ENCODE measurements at places on chromosomes 1 and 21.
A peak's percentile ranks its signal among the peaks of the same experiment; 100 is the strongest.

DNA sequence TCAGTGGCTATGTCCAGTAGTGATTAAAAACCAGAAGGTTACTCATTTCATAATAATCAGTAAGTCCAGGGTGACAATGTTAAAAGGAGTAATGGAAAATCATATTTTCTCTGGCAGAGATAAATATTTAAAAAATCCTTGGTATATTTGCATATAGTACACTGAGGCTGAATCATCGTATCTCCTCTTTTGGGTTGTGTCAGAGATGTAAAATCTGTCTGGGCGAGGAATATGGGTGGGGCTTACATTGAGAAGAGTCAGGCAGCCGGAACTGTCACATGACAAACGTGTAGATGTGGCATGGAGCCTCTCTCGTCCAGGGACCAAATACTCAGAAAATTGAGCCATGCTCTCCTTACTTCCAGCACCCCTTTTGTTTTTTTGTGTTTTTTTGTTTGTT, 120.9 kb downstream of the FMN2 start:
- no peak for DNase-seq

GRCh38 chr1:192620071-192620635, 15.8 kb upstream of the RGS13 start:
- no peak for DNase-seq

DNA sequence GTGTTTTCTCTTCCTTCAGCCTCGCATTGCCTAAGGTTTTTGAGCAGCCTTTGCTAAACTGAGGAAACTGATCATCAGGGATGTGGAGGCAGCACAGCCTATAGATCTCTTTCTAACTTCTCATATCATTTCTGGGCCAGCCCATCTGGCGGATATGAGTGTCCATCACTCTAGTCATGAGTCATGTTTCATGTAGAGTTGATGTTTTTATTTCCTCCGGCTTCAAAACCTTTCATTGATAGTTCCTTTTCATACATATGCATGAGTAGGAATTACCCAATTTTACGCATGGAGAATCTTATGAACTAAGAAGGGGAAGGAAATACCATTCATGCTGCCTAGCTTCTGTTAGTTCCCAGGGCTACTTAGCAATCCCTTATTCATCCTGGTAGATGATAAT, 66.3 kb downstream of the SPATA46 start:
- no peak for DNase-seq

GRCh38 chr1:25996966-25997827, 666 bp downstream of the PAFAH2 start:
- DNase-seq, result peak; percentile 21

DNA sequence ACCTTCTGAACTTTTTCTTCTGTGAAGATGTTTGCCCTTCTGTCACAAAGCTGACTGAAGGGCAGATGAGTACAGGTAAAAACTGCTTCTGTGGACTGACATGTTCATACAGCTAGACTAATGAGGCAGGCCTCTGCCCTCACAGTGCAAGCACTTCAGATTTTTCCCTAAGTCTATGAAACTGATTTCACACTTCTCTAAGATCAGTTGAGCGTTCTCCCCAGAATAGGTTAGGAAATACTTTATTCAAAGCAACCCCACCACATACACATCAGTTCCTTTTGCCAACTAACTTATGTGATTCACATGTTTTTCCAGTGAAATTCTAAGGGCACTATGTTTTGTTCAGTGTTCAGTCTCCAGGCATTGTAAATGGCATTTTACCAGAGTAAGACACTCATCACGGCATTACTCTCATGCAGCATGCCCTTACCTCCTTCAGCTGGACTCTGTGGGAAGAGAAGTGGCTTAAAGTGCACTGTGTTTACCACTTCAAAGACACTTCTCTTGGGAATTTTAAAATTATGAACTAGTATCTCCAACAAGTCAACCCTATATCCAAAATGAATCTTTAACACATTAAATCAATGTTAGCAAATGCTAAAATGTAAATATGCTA, 5.4 kb upstream of the PSMG1 start:
- no peak for DNase-seq

DNA sequence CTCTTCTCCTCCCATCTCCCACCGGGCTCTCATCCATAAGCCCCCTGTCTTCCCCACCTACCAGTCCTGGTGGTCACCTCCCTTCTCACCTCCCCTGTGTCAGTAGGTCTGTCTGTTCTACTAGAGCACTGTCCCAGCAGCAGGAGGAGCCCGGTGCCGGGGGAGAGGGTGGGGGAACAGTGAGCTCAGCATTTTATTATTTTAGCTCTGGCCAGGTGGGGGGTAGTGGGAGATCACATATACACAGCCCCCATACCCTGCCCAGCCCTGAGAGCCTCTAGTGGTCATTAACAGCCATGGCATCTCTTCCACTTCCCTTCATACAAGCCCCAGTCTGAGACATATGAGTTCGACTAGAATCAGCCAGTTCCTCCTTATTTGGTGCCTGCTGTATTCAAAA, at the start of gene TMOD4:
Gene TMOD4 (minus strand): TSS at position 119 of the 400 bp plus-strand sequence. CDS start 1,106 bp downstream, outside the sequence.
- DNase-seq, result peak; percentile 7

- no peak for DNase-seq
Measured at GRCh38 chr1:151970626-151971025, 23.0 kb downstream of the S100A10 start.

DNA sequence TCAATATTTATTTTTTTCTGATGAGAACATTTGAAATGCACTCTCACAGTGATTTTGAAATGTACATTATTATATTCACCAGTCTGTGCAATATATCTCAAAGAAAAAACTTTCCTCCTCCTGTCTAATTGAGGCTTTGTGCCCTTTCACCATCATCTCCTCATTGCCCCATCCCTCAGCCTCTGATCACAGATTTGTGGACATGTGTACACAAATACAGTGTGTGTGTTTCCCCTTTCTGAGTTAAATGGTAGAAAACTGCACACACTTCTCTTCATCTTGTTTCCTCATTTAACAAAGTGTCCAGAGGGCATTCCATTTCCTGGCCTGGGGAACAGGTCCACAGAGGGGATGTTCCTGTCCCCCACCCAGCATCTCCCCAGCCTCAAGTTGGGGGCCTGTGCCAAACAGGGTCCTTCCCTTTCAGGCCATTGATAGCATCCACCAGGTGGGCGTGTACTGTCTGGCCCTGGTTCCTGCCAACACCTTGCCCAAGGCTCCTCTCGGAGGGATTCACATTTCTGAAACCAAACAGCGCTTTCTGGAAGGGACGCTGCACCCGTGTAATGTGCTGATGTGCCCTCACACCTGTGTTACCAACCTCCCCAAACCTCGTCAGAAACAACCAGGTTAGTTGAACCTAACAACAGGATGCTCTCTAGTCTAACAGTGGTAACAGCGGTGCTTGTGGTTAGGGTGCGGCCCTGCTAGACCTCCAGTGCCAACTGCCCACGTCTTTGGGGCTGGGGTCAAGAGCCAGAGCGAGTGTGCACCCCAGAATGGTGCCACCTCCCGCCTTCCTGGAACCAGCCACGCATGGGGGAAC, 54.6 kb downstream of the S100B start:
- DNase-seq, result no peak

DNA sequence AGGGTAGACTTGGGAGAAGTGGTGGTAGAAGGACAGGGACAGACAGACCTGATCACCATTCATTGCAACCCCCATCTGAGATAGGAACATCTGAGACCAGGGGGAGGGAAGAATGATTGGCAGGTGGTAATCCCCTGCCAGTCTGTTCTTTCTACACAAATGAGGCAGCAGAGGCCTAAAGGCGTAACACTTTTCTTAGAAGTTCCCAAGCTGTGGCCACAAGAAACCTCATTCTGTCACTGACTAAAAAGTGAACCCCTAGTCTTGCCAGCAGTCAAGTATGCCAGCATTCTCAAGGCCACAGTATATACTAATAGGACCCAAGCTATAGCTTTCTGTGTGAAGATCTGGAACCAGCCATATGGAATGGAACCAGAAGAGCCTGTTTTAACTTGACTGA, 638.0 kb downstream of the KCNT2 start:
- DNase-seq, result no peak

- DNase-seq, result peak; percentile 33
Measured at GRCh38 chr1:212433577-212434462, 1.1 kb downstream of the NENF start.

DNA sequence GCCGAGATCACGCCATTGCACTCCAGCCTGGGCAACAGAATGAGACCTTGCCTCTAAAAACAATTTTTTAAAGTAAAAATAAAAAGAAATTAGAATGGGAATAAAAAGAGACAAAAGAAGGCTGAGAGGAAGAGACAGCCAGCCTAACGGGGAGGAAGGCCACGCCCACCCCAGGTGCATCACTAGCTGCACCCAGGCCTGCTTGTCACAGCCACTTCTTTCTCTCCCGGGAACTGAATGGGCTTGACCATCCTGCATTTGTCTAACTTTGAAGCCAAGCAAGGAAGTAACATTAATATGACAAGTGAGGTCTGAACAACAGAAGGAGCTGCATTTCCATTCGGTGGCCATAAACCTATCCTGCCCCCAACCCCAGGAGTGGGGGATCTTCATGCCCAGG, 20.8 kb upstream of the EFNA1 start:
- DNase-seq, result no peak
